NCI-H526 (cell line): ENCODE measurements at places on chromosomes 1 and 21.

- DNase-seq: no peak
These were observed 175.4 kb downstream of the ZBTB18 start for GRCh38 chr1:244226435-244226834.

DNA sequence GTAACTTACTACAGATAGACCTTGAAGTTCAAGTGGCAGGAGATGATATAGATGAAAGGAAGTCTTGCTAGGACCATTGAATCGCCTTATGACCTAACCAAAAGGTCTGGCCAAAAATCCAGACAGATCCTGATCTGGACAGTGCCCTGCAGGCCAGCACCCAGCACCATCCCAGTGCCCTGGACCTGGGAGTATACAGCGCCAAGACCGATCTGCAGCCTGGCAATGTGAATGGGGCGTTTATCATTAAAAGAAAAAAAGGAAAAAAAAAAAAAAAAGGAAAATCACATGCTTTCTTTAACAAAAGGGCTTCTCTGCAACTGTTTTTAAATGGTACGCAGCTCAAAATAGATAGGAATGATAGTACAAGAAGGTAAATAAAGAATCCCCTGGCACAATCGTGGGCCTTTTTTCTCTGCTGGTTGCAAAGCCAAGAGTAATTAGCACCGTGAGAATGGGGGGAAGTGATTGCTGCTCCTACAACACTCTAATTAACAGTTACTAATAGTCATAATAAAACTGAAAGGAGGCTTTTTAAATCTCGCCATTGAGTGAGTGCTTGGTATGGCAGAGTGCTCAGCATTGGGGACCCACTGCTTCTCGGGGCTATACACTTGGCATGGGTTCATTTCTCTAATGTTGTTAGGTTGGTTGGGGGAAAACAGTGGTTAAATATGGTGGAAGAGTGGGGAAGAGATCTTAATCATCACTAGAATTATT, 146.7 kb downstream of the KAZN start:
- no peak for DNase-seq

GRCh38 chr1:29271724-29272123, 35.4 kb downstream of the PTPRU start:
- no peak for DNase-seq

GRCh38 chr1:49052102-49052501, 275.4 kb upstream of the BEND5 start:
- peak; percentile 28 for DNase-seq

- DNase-seq: no peak
These were observed 19.8 kb downstream of the PLA2G2D start for GRCh38 chr1:20099533-20099932.

- DNase-seq: no peak
These were observed 44.1 kb downstream of the LRRN2 start for GRCh38 chr1:204641455-204641854.

- peak; percentile 90 for DNase-seq
These were observed at the start of gene WRAP73 for GRCh38 chr1:3649342-3650247. Gene WRAP73, minus strand, starts transcription at chr1:3650103. Its CDS starts 104 bp downstream, at chr1:3649999.

GRCh38 chr21:43881935-43882334, 16.9 kb downstream of the AGPAT3 start:
- peak; percentile 52 for DNase-seq

GRCh38 chr21:41196993-41197392, 29.0 kb downstream of the BACE2 start:
- DNase-seq: no peak

GRCh38 chr1:1540090-1540817, at the start of gene TMEM240:
Gene TMEM240, minus strand, starts transcription at chr1:1540624. Its CDS starts 278 bp downstream, at chr1:1540346.
- peak; percentile 87 for DNase-seq

DNA sequence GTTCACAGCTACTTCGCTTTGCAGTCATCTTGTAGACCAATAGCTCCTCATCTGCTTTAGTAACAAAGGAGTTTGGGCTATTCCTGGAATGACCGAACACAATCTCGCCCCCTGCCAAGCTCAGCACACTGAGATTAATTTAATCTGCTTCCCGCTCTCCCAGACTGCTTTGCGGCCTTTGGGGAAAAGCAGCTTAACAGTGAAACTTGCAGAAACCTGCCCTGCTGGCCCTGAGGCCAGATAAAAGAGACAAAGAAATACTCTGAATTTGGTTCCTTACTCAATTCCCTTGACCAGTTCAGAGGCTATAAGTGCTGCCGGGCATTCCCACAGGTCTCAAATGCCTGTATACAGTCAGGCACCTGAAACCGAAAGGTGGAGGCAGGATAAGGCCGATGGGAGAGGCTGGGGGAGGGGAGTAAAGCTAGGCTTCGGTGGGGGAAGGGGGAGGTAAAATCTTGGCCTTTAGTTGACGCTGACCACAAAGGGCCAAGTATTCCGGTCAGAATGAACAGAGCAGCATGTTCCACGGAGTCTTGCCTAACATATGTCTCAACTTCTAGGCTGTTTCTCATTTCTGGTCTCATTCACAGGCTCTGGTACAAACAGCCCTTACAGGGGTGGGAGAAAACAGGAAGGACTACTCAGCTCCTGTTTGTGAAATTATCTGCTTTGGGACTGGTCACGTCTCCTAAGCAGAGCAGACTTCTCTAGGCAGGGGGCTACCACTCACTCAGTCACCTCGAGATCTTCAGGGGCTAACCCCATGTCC, 17.7 kb upstream of the A3GALT2 start:
- DNase-seq: no peak

DNA sequence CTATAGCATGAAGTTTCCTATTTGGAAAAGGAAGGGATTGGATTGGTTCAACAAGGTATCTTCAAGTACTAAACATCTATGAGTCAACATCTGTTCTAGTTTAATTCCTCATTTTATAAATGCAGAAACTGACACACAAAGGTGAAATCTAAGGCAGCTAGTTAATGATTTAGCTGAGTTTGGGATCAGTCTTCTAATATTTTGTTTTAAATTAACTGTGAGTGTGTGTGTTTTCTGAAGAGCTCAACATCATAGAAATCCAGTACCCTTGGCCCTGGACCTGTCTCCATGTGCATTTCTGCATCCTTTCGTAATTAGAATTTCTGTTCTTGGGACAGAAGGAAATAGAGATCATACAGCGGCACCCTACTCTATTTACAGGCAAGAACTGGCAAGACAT, 105.9 kb downstream of the RGS2 start:
- DNase-seq: no peak

GRCh38 chr1:174569240-174569639, 121.5 kb downstream of the GPR52 start:
- no peak for DNase-seq

- DNase-seq: no peak
These were observed 9.7 kb upstream of the LHX8 start for GRCh38 chr1:75124510-75124909.

DNA sequence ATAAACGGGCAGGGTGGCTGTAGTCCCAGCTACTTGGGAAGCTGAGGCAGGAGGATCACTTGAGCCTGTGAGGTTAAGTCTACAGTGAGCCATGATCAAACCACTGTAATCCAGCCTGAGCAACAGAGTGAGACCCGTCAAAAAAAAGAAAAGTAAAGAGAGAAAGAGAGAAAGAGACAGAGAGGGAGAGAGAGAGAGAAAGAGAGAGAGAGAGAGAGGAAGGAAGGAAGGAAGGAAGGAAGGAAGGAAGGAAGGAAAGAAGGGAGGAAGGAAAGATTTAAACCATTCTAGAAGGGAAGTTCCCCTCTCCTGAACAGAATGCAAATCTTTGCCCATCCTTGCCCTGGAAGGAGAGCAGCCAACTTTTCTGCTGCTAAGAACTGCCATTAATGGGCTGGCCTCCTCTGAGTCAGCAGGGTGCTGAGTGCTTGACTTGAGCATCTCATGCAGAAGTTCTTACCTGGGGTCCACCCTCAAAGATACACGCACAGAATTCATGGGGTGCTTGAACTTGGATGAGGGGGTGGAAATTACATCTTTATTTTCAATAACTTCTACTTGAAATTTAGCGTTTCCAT, 24.5 kb upstream of the TARDBP start:
- no peak for DNase-seq

DNA sequence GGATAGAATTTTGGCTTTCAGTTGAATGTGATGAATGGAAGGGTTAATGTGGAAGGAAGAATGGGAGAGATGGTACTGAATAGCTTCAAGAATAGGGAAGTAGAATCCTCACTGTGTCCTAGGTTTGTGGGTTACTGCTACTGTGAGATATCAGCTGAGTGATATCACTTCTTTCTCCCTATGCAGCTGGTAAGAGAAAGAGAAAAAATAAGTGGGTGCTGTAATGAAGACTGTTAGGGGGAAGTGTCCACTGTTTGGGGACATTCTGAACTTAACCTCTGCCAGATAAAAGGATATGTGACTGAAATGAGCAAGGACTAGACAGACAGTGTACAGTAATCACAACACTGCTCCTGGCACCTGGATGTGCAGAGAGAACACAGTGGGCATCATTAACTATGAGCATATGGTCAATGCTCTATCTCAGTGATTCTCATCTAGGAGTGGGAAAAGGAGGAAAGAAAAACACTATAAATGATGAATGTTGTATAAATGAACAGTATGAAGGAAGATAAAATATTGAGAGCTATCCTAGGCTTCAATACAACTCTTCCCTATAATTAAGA, 25.6 kb upstream of the MOB3C start:
- DNase-seq: no peak

- DNase-seq: no peak
These were observed 32.1 kb upstream of the EEIG2 start for GRCh38 chr1:108527837-108528236.

- no peak for DNase-seq
These were observed 37.7 kb downstream of the SLC45A1 start for GRCh38 chr1:8355439-8356255.

DNA sequence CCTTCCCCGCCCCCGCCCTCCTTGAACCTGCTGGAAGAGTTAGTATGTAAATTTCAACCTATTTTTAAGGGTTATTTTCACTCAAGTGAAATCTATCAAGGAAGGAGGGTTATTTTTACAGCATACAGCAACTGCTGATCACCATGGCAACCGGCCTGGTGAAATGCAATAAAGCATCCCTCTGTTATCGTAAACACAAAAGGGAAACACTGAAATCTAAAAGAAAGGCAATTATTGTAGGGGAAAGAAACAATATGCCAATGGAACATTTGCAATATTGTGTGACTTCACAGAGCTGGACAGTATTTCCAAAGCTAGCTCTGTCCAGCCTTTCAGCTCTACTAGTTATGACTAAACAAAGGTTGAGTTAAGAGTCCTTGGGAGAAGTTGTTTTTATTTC, 588.3 kb upstream of the PBX1 start:
- no peak for DNase-seq

GRCh38 chr1:150146849-150147542, 2.7 kb upstream of the PLEKHO1 start:
- peak; percentile 15 for DNase-seq

- DNase-seq: no peak
These were observed 12.8 kb downstream of the BRWD1 start for GRCh38 chr21:39300587-39300986.

- DNase-seq: no peak
These were observed 3.6 kb upstream of the VWA1 start for GRCh38 chr1:1431845-1432273.

DNA sequence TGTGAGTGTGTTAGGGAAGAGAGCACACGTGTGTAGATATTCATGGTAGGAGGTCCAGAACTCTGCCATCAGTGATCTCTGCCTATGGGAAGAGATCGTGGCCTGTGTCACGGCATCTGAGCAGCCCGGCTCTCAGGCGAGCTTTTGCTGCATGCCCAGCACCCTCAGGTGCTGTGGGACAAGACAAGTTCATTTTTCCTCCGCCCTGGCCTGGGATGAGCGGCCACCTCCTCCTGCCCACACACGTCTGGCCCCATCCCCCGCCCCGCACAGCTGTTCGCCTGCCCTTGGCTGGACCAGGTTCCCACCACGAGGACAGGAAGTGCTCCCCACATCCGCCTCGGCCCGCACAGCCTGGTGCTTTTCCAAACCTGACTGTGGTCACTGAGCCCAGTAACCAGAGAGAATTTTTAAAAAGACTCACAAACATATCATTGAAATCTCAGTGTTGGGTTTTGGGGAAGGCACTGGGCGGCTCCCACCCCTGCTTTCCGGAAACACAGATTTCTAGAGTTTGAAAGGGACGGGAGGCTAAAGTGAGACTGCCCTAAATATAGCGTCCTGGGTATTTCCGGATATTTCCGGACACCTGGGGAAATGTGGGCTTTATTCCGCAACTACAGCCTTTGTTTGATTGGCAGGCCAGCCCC, 18.0 kb downstream of the BMP8A start:
- no peak for DNase-seq

DNA sequence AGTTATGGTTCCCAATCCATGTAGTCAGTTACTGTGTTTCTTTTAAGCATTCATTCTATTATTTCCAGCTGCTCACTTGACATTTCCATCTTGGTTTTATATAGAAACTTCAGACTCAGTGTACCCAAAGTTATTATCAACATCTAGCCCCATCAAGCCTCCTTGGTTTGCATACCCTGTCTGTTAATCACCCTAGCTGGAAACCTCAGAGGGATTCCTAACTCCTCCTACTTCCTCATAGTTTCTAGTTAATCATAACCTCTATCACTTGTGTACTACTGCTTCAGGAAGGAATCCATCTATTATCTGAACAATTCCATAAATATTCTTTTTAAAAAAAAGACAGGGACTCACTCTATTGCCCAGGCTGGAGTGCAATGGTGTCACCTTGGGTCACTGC, 293.3 kb downstream of the SDCCAG8 start:
- no peak for DNase-seq

- DNase-seq: peak; percentile 10
These were observed 34.1 kb downstream of the CLCA1 start for GRCh38 chr1:86502721-86503405.

GRCh38 chr21:36450511-36450910, 29.4 kb downstream of the CLDN14 start:
- DNase-seq: no peak

DNA sequence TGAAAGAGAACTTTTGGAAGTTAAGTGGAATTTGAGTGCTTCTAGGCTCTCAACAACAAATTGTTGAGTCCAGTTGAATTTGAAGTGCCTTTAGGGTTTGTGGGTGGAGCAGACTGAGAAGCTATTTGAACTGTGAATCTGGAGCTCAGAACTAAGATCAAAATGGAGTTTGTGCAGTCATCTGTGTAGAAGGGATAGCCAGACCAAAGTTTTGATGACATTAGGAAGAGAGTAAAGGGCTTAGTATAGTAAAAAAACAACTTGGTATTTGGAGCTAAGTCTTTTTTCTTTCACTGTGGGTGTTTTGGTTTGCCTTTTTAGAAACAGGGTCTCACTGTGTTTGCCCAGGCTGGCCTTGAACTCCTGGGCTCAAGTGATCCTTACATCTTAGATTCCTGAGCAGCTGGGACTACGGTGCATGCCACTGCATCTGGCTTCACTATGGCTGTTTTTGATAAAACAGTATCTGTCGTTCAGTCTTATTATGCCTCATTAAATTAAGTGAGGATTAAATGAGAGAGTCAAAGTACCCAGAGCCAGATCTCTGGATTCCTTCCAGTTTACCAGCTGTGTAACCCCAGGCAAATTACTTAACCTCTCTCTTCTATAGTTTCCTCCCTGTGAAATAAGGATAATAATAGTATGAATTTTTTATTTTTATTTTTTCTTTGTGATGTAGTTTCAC, 20.0 kb downstream of the HDAC1 start:
- no peak for DNase-seq

- DNase-seq: no peak
These were observed 644.6 kb upstream of the TMPRSS15 start for GRCh38 chr21:19048098-19048672.
